ENCODE measurements at places on chromosomes 12 and 14.

DNA sequence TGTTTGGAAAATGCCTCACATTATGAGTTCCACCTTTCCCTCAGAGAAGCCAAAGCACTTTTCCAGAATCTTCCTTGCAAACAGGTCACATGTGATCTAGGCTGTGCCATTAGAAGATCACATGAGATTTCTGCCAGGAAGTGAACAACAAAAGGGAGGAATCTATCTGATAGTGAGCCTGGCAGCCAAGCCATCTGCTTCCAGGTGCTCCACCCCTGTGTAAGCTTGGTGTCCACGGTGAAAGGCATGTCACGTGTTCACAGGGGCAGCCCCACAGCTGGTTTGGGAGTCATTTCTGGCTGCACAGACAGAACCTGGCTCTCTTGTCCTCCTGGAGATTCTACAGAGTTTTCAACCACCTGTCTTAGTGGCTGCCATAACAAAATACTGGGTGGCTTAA, 3.5 kb upstream of the KSR2 start:
- DNase-seq: no peak
- no peaks in the 10 kb centered on the region for H3K36me3 ChIP-seq
- H3K27ac ChIP-seq: no peak overlapping the region
- no peaks in the 10 kb centered on the region for H3K4me1 ChIP-seq
- H3K27me3 ChIP-seq: peaks cover 21% of the 10 kb centered on the region

DNA sequence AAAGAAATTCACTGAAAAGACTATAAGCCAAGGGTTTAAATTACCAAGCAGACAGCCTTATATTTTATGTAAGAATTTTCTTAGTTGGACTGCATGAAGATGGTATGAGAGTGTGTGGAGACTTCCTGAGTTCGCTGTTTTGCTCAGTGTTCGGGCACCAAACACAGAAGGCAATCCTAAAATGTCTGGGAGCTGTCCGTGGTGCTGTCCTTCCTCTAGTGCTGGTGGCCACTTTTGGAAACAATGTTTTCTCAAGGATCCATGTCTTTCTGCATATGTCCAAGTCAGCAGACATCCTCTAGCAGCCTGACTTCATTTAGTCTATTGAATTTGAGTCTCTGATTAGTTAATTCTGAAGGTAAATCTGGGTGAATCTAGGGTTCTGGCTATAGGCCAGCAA, 135.8 kb downstream of the SLC8A3 start:
- no peak for DNase-seq
- H3K27me3 ChIP-seq: no peaks in the 10 kb centered on the region
- no peaks in the 10 kb centered on the region for H3K4me1 ChIP-seq
- H3K4me3 ChIP-seq: no peak overlapping the region
- H3K36me3 ChIP-seq: no peaks in the 10 kb centered on the region

DNA sequence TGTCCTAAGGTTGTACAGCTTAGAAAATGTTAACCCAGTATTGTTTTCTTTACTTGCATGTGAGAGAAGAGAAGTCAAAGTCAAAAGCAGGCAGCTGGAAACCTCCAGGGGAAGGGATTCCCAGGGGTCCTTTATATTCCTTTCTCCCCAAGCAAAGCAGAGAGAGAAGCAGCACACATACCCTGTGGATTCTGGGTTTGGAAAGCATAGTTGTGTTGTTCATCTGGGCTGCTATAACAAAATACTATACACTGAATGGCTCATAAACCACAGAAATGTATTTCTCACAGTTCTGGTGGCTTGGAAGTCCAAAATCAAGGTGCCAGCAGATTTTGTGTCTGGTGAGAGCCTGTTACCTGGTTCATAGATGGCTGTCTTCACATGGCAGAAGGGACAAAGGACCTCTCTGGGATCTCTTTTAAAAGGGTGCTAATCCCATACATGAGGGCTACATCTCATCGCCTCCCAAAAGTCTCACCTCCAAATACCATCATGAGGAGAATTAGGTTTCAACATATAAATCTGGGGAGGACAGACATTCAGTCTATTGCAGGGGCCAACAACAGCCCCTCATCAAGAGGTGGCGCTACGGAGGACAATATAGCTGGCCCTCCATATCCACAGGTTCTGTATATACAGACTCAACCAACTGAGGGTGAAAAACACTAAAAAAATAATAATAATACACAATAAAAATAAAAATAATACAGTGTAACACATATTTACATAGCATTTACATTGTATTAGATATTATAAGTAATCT, 19.3 kb upstream of the PCNX1 start:
- no peak overlapping the region for H3K4me3 ChIP-seq
- H3K27ac ChIP-seq: peak overlapping the region; percentile 59
- no peaks in the 10 kb centered on the region for H3K27me3 ChIP-seq
- no peaks in the 10 kb centered on the region for H3K36me3 ChIP-seq
- H3K4me1 ChIP-seq: peaks cover 22% of the 10 kb centered on the region
- DNase-seq: no peak

GRCh38 chr12:3698218-3698974, 54.5 kb downstream of the CRACR2A start:
- H3K4me1 ChIP-seq: no peaks in the 10 kb centered on the region
- no peaks in the 10 kb centered on the region for H3K36me3 ChIP-seq
- H3K4me3 ChIP-seq: no peak overlapping the region
- no peaks in the 10 kb centered on the region for H3K27me3 ChIP-seq
- no peak for DNase-seq

GRCh38 chr12:91507754-91508153, 325.1 kb upstream of the DCN start:
- H3K4me1 ChIP-seq: no peaks in the 10 kb centered on the region
- no peaks in the 10 kb centered on the region for H3K27me3 ChIP-seq
- no peak overlapping the region for H3K4me3 ChIP-seq
- no peaks in the 10 kb centered on the region for H3K36me3 ChIP-seq
- DNase-seq: no peak

DNA sequence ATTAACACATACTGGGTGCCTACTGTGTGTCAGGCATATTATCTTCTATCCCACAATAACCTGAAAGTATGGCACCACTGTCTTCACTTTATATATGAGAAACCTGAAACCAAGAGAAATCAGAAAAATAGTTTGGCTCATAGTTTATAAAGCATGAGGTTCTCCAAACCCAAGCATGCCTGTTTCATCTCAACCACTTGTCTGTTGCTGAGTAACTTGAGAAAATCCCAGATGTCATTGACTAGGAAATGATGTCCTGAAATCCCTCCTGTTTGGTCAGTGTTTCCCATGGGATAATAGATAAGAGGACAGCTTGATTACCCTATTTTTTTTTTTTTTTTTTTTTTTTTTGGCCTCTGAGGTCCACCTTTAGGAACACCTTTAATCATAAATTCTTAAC, 2.6 kb upstream of the IFNG-AS1 start:
- no peak overlapping the region for H3K4me3 ChIP-seq
- DNase-seq: no peak
- H3K4me1 ChIP-seq: no peaks in the 10 kb centered on the region
- no peak overlapping the region for H3K27ac ChIP-seq
- H3K36me3 ChIP-seq: no peaks in the 10 kb centered on the region

DNA sequence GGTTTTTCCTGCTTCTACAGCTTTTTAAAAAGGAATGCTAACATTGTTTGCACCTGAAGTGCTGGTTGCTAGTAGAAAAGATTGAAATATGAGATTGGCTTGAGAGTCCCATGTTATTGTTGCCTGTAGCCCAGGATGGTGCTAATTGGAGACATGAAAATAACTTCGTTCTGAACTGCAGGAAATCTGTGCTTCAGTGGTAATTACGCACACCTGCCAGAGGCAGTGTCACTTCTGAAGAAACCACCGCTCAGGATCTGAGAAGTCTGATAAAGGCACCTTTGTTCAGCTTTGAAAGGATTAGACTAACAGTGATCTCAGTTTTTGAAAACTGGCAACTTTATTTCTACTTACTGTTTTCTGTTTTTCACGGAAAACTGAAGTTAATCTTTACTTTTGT, 15.5 kb upstream of the ATP6V0A2 start:
- H3K27ac ChIP-seq: no peak overlapping the region
- H3K36me3 ChIP-seq: peaks cover 35% of the 10 kb centered on the region
- H3K4me3 ChIP-seq: no peak overlapping the region

DNA sequence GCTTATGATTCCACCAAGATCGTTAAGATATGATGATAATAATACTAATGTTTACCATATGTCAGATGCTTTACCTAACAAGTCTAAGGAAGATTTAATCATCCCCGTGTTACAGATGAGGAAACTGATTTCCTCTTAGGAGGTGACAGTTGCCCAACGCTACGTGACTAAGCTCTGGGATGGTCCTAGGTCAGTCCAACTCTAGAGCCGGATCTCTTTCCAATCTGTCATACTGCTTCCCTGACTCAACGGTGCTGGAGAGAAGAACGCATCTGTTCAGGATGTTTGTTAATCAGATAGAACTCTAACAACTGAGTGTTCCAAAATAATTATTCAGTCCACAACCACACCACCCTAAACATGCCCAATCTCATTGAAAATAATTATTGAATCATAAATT, 39.8 kb downstream of the NDUFA12 start:
- H3K27me3 ChIP-seq: no peaks in the 10 kb centered on the region
- no peak overlapping the region for H3K4me3 ChIP-seq
- H3K4me1 ChIP-seq: no peaks in the 10 kb centered on the region
- H3K27ac ChIP-seq: no peak overlapping the region
- no peak for DNase-seq
- no peaks in the 10 kb centered on the region for H3K36me3 ChIP-seq

DNA sequence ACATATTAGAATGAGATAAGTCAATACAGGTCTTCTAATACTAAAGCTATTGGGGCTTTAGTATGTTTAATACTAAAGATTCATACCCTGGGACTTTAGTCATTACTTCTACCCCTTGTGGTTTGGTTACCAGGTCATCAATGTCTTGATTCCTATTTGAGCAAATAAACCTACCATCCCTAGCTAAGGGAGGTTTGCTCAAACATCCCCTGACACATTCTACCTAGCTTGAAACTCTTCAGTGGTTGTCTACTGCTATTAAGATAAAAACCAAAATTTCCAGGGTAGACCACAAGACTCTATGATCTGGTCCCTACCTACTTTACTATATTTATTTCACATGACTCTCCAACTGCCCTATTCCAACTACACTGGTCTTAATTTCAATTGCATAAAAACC, 7.3 kb upstream of the C2CD5 start:
- H3K27me3 ChIP-seq: no peaks in the 10 kb centered on the region
- no peaks in the 10 kb centered on the region for H3K4me1 ChIP-seq
- no peak overlapping the region for H3K4me3 ChIP-seq

DNA sequence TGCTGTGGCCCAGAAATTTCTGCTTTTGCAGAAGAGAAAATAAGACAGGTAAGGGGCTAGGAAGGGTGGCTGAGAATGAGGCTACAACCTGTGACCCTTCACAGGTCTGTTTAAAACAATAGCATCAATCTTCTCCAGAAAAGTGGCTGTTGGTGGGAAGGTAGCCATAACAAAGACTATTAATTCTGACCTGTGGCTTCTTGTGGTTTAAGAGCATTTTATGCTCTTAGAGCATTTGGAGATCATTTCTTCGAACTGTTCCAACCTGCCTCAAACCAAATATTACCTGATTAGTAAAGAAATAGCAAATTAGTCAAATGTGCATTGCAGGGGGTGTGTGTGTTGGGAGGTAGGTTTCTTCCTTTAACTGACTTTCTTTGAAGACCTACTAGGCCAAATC, 15.2 kb upstream of the TCP11L2 start:
- DNase-seq: no peak
- no peak overlapping the region for H3K27ac ChIP-seq
- no peaks in the 10 kb centered on the region for H3K36me3 ChIP-seq
- no peak overlapping the region for H3K4me3 ChIP-seq

- no peaks in the 10 kb centered on the region for H3K4me1 ChIP-seq
- no peaks in the 10 kb centered on the region for H3K27me3 ChIP-seq
- H3K4me3 ChIP-seq: no peak overlapping the region
Measured at GRCh38 chr12:109777544-109777943, 55.7 kb downstream of the TRPV4 start.

- peaks cover 58% of the 10 kb centered on the region for H3K4me1 ChIP-seq
- no peak for DNase-seq
- no peaks in the 10 kb centered on the region for H3K27me3 ChIP-seq
- no peaks in the 10 kb centered on the region for H3K36me3 ChIP-seq
- H3K27ac ChIP-seq: no peak overlapping the region
Measured at GRCh38 chr14:95149441-95149840, 7.9 kb downstream of the DICER1 start.

- H3K27ac ChIP-seq: no peak overlapping the region
- DNase-seq: no peak
- H3K4me3 ChIP-seq: no peak overlapping the region
- H3K27me3 ChIP-seq: no peaks in the 10 kb centered on the region
Measured at GRCh38 chr12:120666571-120667390, 20.2 kb upstream of the MLEC start.

DNA sequence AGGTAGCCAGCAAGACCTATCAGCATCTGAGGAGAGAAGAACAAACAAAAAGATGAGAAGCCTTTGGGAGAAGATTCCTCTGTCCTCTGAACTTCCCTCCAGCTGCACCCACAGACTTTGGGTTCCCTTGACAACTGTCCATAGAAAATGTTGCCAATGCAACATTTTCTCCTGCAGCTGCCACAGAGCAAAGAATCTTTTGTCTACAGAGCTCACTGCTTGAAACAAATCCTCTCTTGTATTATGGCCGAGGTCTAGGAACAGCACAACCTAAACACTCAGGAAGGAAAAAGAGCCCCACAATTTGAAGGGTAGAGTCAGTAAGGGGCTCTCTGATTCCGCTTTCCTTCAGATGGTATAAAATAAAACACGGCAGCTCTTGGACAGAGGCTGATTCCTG, 14.3 kb downstream of the POMT2 start:
- no peak for DNase-seq
- no peak overlapping the region for H3K4me3 ChIP-seq
- H3K36me3 ChIP-seq: peaks cover 8% of the 10 kb centered on the region
- H3K27ac ChIP-seq: no peak overlapping the region
- no peaks in the 10 kb centered on the region for H3K27me3 ChIP-seq

DNA sequence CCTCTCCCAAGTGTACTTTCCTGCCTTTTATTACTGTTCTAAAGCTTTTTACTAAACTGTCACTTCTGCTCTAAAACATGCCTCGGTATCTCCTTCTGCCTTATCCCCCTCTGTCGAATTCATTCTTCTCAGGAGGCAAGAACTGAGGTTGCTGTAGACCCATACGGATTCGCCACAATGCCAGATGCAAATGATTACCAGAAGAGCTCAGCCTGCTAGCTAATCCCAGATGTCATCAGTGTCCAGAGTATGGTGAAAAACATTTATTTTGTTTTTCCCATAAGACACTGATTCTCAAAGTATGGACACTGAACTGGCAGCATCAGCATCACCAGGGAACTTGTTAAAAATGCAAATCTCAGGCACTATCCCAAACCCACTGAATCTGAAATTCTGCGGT, 359.3 kb downstream of the TMTC2 start:
- no peak overlapping the region for H3K27ac ChIP-seq
- no peak for DNase-seq
- no peaks in the 10 kb centered on the region for H3K4me1 ChIP-seq
- H3K27me3 ChIP-seq: no peaks in the 10 kb centered on the region
- H3K4me3 ChIP-seq: no peak overlapping the region

All from upper lobe of right lung (tissue), 1 donor.